Inflammatory macrophage treated with lipopolysaccharide for 1 hour (primary cell): ENCODE measurements at places on chromosomes 5 and 9.

DNA sequence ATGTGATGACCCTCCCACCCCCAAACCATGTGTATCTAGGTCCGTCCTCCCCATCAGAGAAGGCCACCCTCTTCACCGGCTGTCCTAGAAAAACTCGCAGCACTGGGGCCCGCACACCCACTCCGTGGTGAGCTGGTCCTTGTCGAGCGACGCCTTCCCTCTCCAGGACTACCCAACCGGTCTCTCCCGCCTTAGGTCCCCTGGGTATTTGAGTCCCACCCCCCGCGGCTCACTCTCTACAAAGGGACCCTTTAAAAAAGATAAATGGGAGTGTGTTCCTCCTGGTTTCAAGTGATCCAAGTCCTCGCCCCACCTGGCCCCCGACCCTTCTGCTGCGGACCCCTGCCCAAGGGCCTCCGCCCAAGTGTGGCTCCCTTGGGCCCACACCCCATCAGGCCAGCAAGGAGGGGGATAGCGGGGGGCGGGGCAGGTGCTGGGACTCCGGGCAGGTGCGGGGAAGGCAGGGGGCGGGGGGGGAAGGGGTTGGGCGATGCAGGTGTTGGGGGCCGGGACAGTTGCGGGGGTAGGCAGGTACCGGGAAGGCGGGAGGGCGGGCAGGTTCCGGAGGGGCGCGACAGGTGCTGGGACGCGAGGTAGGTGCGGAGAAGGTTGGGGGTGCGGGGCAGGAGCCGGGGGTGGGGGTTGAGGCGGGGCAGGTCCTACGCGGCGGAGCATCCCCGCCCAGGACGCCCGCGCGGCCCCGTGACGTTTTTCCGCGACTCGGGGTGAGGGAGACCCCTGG, 970 bp upstream of the ARRDC1 start:
- no peak for DNase-seq

DNA sequence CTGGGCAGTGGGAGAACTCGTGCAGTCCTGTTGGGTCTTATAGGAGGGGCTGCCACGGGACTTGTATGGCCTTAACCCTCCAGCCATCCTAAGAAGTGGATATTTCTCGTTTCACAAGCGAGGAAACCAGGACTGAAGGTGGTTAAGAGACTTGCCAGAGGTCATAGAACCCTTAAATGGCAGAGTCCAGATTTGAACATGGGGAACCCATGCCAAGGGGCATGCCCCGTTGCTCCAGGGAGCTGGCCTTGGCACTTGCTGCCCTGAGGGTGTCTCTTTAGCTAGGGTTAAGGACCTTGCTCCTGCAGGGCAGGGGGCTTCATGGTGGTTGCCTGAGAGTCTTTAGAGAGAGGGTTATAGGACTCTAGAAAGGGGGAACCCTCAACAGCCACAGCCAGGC, 63.4 kb downstream of the DAB2IP start:
- no peak for DNase-seq

- no peak for DNase-seq
These were observed 36.8 kb upstream of the ZNF608 start for GRCh38 chr5:124783285-124783684.

- no peak for DNase-seq
These were observed 34.3 kb upstream of the PDZD2 start for GRCh38 chr5:31604644-31605043.

- no peak for DNase-seq
These were observed 50.8 kb downstream of the NEURL1B start for GRCh38 chr5:172691886-172692285.

GRCh38 chr5:149221326-149221725, 50.3 kb upstream of the AFAP1L1 start:
- DNase-seq = no peak

- no peak for DNase-seq
These were observed 241.9 kb downstream of the PBX3 start for GRCh38 chr9:125989090-125989501.

DNA sequence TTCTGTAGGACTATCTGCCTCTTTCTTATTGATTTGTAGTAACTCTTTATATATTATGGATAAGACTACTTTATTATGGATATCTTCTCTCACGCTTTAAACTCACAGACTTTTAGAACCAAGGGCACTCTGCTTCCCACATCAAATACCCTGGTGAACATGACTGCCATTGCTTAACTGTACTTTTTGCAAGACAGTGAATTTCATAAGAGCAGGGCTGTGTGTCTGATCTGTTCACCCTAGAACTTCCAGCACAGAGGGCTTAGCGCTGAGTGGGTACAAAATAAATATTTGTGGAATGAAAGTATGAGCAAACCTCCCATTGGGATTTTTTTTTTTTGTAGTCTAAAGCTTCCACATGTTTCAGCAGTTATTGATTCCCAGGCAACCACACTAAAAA, 84.8 kb downstream of the CFAP77 start:
- DNase-seq = no peak

DNA sequence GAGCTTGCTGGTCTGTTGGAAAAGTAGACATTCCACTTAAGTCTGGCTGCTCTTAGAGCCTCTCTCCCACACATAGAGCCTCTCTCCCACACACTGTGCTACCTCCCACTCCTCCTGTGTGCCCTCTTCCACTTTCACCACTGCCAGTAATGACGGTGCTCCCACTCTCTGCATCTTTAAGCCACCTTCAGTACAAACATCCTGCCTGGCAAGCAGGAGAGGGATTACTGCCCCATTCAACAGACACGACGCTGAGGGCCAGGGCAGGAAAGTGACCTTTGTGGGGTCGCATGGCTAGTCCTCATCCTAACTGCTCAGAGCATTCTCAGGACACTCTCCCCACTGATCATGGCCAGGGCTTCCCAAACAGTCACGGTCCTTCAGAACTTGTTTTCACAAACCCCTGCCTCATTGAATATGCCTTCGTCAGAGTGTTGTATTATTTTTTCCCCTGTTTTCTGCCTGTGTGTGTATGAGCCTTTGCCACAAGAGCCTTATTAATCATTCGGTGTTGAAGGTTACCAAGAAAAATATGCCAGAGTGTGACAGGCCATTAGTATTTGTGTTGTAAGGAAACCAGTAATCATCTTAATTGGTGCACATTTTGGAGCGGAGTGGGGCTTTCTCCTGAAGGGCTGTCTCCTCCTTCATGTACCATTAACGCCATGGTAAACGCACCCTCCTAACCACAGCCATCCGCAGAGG, 87.1 kb upstream of the SAP30L start:
- DNase-seq = no peak

DNA sequence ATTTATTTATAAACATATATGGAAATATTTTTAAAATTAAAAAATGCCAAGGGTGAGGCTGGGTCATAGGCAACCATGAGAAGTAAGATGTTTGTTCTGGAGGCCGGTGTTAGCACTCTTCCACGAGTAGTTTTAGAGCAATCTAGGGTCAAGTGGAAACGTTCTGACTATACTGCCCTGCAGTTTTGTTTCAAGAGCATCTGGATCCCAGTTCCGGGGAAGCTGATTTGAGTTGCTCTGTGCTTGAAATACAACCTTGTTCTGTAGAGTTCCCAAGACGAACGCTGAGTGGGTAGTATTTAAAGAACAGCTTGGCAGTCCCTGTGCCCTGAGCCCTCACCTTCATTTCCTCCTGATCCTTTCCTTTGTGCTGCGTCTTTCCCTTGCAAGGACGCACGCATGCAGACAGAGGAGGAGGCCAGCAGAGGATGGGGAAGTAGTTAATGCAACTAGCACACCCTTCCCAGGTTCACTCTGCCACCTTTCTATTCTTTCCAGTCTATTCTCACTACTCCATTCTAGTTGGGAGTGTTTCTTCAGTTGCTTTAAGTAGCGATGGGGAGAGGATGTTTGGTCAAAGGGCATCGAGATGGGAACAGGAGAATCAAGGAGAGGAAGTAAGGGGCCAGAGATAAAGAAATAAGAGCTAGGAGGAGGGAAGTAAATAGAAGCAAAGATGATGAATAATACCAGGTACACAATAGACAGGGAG, 68.3 kb upstream of the ZSWIM6 start:
- no peak for DNase-seq

DNA sequence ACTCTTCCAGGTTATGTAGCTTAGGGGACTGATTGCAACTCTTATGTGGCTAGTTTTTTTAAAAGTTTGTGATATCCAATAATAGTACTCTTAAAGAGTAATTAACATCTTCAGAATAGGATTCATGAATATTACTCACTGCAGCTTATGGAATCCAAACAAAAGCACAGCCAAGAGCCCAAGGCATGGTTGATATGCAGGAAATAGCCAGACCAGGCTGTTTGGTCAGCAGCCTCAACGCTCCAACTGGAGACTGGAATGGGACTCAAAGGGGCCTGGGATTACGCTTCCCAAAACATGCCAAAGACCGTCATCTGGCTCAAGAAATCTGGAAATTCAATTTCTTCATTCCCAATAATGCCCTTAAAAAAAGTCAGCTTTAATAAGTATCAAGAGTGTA, 268.6 kb downstream of the SEC61B start:
- DNase-seq = no peak

DNA sequence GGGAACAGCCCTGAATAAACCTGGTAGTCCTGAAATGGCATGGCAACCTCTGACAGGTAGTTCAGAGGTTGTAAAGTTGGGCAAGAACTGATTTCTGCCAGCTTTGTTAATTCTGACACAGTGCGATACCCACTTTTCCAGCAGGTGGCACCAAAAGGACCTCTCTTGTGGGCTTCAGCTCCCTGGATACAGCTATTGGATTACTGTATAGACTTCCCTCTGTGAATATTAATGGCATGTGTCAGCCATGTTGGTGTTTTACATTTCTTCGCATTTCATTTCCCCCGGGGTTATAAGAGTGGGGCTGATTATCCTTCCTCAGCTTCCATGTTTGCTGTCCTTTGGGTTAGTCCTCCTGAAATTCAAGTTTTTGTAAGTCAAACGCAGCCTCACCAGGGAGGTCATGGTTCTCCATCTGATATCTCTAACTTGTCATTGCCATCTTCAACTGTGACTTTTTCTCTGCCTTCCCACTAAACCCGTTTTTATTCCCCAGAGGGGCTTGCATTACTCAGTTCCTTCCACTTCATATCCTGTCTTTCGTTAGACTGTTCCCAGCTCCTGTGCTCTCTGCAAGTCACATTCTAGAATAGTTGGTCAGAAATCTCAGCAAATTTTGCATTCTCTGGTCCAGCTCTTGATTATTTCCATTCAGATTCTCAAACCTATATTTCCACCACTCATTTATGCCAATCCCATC, 135.6 kb downstream of the LIFR start:
- DNase-seq = peak; percentile 17

DNA sequence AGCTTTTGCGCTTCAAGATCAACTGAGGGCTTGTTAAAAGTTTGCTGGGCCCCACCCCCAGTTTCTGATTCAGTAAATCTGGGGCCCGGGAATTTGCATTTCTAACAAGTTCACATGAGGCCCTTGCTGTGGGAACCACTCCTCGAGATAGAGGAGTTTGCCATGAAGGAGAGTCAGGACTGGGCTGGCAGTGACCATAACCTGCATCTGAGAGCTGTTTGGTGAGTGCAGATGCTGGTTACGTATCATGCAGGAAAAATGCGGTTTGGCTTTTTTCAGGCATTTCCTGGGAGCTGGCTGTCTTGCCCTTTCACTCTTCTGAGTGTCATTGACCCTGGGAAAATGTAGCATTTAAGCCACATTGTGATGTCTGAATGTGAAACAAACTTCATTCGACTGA, 9.4 kb upstream of the ANGPTL2 start:
- DNase-seq = no peak

GRCh38 chr9:88949425-88949824, 41.8 kb upstream of the S1PR3 start:
- no peak for DNase-seq

GRCh38 chr5:6281818-6282217, 96.5 kb downstream of the MED10 start:
- DNase-seq = no peak

- no peak for DNase-seq
These were observed 5.1 kb downstream of the SNX30 start for GRCh38 chr9:112755675-112756074.

GRCh38 chr5:3307982-3308621, 287.5 kb upstream of the IRX1 start:
- no peak for DNase-seq

- no peak for DNase-seq
These were observed 104.7 kb downstream of the NR2F1-AS1 start for GRCh38 chr5:93476251-93476742.

- DNase-seq = no peak
These were observed 72.1 kb upstream of the GALNT10 start for GRCh38 chr5:154118385-154118784.

GRCh38 chr5:120531215-120531614, 67.1 kb downstream of the PRR16 start:
- DNase-seq = no peak

DNA sequence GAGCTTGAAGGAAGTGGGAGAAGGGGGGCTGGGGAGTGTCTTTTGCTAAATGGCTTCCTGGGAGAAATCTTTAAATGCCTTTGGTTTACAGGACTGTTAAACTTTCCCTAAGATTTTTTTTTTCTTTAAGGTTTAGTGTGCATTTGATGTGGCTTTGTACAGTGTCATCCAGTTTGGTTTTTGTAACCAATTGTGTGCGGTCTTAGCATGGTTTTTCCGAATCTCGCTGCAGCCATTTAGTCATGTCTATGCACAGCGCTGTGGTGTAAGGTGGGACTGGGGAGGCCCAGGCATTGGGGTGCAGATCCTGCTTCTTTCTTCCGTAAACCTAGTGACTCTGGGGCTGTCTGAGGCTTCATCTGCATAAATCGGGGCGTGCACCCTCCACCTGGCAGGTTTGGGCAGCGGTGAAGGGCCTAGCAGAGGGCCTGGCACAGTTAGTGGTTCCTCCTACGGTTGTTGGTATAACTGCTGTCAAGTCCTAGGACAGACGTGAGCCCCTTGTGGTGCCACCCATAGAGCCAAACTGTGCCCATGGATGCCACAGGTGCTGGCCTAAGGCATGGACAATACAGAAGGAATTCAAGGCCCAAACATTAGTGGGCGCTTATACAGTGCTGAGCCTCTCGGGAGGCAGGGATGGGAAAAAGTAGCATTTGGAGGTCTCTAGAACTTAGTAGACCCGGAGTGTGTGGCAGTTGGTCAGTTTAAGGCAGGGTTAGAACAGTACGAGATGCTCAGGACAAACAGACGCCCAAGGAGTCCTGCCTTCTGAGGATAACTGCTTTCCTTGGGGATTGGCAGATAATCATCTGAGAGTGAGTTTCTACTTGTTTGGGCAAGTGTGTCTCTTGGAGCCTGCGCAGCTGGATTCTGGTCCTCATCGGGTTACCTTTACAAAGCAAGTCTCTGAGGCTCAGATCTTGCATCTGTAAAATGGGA, 1.5 kb downstream of the PRRC2B start:
- no peak for DNase-seq

DNA sequence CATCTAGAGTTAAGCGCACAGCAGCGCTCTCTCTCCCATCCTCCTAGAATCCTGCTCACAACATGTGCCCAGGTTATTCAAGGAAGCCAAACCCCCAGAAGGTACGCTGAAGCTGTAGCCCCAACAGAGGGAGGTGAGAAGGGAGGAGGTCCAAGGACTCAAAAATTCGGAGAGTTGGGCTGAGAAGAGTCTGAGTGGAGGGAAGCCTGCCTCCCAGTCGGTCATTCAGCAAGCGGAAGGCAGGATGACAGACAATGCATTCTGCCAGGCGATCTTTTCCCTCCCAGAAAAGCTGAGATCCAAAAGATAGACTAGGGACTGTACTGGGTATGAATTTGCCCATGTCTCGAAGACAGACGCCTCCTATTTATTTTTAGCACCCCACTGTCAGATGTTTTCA, 189.2 kb downstream of the FRMD3 start:
- DNase-seq = no peak

- no peak for DNase-seq
These were observed 14.2 kb downstream of the SLC12A2 start for GRCh38 chr5:128097781-128098180.

- DNase-seq = no peak
These were observed 64.4 kb upstream of the PCAT7 start for GRCh38 chr9:94490465-94490864.
